ENCODE measurements at places on chromosomes 12 and 14.

GRCh38 chr14:62301911-62302310 is 539.7 kb downstream of the SNAPC1 start:
- no peak for DNase-seq

DNA sequence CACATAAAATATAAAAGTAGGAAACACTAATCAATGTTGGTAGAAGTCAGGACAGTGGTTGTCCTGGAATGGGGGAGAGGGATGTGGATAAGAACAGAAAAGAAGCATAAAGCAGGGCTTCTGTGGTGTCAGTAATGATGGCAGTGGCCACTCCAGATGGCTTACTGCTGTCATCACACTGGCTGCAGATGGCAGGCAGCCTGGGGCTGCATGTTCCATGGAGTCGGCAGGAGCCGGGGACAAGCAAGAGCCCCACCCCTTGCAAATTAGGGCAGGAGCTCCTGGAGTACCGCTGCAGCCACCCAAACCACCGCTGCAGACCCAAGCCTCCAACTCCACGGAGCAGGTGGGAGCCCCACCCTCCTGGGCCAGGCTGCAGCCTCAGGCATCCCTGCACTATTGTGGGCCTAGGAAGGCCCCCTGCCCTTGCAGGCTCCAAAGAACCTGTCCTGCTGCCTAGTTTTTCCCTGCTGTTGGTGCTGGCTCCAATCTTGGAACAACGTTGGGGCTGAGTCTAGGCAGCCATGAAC is 28.8 kb upstream of the SLC5A8 start:
- DNase-seq = no peak

DNA sequence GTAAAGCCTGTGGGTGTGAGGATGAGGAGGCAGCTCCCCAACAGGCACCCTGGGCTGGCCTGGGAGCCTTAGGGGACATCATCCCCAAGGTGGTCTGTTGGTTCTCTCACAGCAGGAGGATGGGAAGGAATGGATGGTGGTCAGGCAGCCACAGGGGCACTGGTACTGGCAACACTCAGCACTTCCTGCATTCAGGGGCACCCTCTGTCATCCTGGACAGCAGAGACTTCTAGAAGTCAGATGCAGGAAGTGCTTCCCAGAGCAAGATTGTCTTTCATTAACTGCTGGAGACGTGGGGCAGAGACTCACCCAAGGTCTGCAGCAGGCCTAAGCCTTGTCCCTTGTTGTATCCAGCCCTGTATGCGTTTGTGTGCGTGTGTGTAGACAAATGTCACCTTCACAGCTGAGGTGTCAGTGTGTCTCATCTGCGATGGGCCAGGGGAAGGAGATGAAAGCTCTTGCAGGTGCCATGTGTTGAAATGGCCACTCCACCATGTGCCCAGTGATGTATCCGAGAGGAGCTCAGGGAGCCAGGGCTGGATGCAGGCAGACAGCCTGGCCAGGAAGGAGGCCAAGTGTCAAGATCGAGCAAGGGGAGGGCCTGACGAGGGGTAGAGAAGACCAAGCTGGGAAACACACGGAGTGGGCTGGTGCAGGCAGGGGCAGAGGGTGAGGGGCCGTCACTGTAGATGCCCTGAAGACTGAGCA is 85.1 kb downstream of the PITPNM2 start:
- no peak for DNase-seq

DNA sequence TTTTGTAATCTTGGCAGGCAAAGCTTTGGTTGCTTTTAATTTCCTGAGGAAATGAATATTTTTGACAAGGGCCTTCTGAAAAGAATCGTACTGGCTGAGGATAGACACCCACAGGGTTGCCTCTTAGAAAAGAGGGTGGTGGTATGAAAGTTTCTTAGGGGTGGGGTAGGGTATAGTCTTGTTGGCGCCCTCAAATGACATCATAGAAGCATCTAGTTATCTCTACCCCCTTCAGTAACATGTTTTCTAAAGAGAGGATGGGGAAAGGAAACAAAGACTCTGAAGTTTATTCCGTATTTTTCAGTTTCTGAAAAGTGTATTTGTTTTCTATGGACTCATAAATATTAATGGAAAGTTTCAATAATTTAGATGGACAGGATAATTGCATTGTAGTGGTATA is 13.7 kb downstream of the PRKCH start:
- DNase-seq = no peak

GRCh38 chr12:84165998-84166571 is 746.5 kb downstream of the SLC6A15 start:
- DNase-seq = no peak

DNA sequence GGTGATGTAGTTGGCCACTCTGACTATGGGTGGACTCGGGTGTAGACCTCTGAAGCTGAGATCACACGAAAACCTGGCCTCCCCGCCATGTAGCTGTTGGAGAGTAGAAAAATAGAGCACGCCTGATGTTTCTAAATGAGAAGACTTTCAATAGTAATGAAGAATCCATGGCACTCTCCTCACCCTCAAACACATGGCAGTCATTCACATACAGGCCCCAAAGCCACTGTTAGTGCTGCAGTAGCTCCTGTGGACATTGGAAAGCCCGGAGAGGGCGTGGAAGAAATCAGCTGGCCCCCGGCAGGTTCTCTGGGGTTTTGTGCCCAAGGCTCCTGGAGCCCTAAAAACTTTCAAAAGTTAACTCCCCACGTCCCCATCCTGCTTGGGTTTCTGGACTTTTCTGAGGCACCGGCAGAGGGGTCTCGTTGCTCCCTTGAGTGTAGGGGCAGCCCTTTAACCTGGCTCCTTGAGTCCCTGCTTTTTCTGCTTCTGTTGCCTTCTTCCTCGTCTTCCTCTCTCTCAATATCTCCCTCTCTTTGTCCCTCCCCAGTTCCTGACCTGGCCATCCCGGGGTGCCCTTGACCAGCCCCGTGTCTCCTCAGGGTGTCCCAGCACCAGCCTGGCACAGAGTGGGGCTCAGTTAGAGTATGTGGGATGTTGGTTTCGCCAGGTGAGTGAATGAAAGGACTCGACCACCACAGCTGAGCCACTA is 8.3 kb downstream of the MEG3 start:
- no peak for DNase-seq

- DNase-seq = no peak
Measured at GRCh38 chr12:34379142-34379541, 356.8 kb downstream of the ALG10 start.

DNA sequence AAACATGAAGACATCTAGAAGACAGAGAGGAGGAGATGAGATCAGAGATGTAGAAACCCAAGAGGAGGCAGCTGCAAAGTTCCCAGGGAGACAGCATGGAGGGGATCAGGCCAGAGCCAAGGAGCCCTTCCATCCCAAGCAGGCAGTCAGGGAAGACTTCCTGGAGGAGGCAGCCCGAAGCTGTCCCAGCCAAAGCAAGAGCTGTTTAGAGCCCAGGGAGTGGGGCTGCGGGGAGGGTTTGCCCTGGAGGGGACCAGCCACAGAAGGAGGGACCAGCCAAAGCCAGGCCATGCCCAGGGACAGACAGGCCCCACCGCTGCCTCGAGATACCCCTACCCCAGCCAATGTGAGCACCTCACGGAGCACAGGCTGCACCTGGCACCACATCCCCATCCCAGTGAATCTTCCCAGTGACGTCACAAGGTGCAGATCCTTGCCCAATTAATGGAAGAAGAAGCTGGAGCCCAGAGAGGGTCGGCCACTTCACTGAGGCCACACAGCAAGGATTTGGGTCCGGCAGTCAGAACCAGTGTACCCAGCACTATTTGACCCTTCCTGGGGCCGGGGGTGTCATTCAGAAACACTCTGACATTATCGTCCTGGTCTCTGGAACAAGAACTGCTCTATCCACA is 14.1 kb upstream of the DIO3 start:
- DNase-seq = no peak

DNA sequence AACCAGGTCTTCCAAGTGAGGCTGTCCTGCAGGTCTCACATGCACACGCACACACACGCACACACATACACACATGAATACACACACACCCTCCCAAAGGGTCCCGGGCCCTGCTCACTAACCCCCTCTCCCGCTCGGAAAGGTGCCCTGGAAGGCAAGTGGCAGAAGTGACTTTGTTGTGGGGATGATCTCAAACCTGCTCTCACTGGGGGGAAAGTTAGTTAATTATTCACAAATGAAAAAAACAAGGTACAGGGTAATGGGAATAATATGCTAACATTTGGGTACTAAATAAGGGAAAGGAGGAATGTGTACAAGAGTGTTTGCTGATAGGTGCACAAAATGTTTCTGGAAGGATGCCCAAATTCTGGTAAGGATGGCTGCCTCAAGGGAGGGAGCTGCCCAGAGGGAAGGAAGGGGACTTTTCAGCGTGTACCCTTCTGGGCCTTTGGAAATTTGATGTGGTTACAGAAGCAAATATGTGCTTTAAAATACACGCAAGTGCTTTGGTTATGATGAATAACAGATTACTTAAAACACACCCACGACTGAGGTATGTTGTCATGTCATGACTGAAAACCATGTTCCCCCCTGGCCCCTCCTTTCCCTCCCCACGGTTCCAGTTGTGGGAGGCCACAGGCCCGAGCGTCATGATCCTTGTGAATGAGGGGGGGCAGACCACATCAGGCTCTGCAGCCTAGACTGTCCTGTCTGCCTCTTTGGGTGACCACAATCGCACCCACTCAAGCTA is 43.3 kb upstream of the PLEKHG6 start:
- DNase-seq = no peak

DNA sequence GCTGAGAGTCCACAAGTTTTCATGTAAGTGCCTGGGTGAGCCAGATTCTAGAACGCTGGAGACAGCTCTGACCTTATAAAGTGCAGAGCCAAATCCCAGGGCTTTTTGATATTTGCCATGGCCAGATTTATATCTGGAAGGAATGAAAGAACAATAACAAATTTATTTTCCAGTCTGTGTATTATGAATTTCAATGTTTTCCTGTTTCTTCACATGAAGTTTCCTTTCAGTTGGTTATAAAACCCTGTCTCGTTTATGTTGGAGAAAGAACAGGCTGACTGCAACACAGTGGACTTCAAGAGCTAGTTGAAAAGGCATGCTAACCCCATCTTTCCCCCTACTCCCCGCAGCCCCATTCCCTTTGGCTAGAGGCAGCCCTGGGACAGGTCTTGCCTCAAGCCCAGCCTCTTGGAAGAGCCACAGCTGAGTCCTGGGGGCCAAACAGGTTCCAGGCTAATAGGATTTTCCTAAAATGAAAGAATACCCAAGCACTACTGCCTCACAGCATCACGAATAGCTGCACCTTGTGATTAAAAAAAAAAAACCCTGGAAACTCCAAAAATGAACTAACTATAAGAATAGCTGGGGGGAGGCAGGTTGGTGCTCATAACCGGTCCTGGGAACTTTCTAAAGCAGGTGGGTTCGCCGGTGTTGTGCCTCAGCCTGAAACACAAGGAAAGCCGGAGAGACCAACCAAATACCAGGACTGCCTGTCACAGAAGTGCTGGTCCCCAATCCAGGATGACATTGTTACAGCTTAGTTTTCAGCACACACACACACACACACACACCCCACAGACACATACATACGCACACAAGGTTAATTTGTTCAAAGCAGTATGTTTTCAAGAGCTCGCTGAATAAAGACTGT is 1.5 kb downstream of the FBLN5 start:
- DNase-seq = no peak

DNA sequence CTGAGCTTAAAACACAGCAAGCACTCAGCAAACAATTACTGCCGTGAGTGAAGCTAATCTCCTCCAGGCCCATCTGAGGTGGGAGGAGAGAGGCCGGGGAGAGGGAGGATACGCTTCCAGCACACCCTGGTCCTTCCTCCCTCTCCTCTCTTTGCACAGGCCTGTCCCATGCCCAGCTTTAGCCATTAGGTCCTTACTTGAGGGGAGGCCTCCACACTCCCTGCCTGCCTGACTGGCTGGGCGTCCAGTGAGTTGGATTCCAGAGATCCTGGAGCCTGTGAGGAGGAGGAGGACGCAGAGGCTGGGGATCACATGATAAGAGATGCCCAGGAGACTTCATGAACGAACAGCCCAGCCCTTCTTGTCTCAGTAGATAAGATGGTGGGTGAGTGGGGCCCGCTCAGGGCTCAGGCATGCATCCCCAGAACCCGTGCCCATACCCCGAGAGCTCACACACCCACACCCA is 65.1 kb upstream of the NCOR2 start:
- no peak for DNase-seq

GRCh38 chr12:47741340-47741703 is 16.0 kb upstream of the ENDOU start:
- peak; percentile 62 for DNase-seq

DNA sequence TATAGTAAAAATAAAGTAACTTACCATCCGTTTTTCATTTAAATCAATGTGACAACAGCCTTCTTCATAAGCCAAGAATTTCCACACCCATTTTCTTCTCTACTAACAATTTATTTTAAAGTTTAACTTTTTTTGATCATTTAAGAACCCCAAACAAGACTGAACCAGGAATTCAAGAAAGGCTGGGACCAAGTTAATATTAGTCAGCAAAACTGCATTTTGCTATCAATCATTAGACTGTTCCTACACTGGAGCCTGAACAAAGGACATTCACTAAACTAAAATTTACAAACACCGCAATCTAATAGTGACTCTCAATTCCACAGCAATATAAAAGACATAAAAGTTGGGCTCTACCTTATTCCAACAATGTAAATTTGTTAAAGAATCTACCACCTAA is 73.6 kb downstream of the OSBPL8 start:
- DNase-seq = no peak

GRCh38 chr12:105705765-105706164 is 375.3 kb downstream of the C12orf75 start:
- peak; percentile 68 for DNase-seq

DNA sequence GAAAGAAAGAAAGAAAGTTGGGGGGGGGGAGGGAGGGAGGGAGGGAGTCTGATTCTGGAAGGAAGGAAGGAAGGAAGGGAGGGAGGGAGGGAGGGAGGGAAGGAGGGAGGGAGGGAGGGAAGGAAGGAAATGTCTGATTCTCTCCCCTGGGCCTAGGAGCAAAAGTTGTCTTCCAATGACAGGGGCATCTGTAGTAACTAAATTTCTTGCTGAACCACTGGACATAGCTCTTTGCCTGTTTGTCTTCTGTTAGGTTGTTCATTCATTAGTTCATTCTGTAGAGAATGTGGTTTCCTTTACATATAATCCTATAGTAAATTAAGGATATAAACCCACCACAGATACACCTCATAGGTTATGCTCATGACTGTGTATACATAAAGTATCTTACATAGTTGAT is 59.9 kb downstream of the GPR68 start:
- no peak for DNase-seq

DNA sequence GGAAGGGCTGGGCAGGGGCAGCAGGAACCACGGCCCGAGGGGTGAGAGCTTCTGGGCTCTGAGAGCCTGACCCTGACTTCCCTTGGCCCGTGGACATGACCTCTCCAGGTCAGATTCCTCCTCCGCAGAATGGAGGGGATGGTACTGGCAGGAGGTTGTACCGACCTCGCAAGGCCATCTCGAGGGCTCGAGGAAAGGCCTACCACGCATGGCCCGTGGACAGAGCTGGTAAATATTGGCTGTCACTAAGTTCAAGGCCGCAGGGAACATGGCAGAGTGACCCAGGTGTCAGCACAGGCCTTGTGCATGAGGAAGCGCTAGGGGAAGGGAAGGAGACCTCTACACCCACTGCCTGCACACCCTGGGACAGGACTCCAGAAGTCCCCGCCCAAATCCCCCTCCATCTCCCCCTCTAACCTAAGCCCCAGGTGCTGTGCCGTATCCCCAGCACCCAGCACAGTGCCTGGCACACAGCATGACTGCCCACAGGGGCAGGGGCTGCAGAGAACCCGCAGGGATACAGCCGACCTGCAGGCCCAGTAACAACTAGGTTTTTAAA is 54.9 kb upstream of the PPP2R5C start:
- DNase-seq = no peak

- DNase-seq = no peak
Measured at GRCh38 chr12:33763331-33763730, 259.0 kb upstream of the ALG10 start.
